CD4-positive, alpha-beta T cell treated with Interleukin-15 for 4 hours (primary cell): ENCODE measurements at places on chromosomes 5 and 9.

- no peak for DNase-seq
Measured at GRCh38 chr9:135772702-135773493, 70.9 kb downstream of the KCNT1 start.

GRCh38 chr9:98321269-98321668 lies 65.8 kb upstream of the TBC1D2 start:
- DNase-seq, result no peak

DNA sequence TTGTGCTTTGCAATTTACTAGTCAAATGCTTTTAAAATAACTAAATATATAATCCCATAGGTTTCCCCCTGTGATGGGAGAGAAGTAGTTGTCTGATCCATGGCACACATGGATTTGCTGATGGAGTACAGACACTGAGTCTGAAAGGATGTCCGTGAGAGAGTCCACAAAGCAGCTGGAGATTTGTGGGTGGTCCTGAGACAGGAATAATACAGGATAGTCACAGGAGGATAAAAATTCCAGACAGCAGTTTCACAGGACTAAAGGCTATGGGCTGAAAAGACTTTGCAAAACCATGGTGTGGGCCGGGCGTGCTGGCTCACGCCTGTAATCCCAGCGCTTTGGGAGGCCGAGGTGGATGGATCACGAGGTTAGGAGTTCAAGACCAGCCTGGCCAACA lies 58.7 kb upstream of the ZFR start:
- DNase-seq, result no peak

GRCh38 chr5:150621301-150621700 lies 19.2 kb upstream of the SYNPO start:
- DNase-seq, result no peak

- DNase-seq, result no peak
Measured at GRCh38 chr5:175383350-175383749, 60.6 kb downstream of the DRD1 start.
